ENCODE measurements at places on chromosomes 4 and X.
A peak's percentile ranks its signal among the peaks of the same experiment; 100 is the strongest.

DNA sequence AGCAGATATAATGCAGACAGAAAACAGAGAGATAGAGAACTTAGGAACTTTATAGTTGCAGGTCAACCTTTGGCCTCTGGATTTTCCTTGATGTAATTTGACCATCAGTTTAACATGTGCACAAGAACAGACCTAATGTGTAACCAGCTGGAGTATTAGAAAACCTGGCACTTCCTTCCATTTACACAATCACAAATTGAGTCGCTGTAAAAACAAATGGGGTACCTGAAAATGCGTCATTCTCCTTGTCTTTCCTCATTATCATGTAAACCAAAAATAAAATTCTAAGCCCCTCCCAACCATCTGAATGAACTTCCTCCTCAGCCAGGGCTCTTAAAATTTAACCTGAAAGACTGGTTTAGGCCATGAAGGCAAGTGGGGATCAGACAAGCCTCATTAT lies 358.4 kb upstream of the MAGEB16 start:
- no peaks in the 10 kb centered on the region for H3K27me3 ChIP-seq
- no peak overlapping the region for H3K4me3 ChIP-seq
- H3K4me1 ChIP-seq = no peaks in the 10 kb centered on the region

GRCh38 chr4:26023203-26023972 lies 109.4 kb downstream of the SMIM20 start:
- peaks cover 16% of the 10 kb centered on the region for H3K4me1 ChIP-seq
- H3K27ac ChIP-seq = no peak overlapping the region
- H3K36me3 ChIP-seq = no peaks in the 10 kb centered on the region
- H3K27me3 ChIP-seq = peaks cover 5% of the 10 kb centered on the region

DNA sequence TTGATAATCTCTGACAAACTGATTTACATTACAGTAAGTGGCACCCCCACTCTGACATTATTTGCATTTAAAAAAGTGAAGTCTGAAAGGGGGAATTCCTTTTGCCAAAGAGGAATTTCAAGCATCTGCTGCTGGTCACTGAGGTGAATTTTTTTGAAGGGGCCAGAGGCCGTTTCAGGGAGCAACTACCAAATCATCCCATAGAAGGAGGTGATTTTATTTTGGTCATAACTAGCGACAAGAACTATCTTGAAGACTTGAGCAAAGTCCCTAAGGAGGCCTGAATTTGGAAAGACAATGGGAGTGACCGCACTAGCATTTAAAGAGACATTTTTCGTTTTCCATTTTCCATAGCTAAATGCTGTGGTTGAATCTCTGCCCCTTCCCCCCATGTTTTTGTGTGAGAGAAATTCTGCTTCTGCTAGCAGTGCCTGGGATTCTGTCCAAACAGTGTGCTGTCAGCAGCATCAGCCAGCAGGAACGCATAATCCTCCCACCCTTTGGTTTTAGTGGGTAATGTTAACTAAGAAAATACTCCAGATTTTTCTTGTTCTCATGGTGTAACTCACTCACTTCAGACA lies 110.1 kb upstream of the MED14 start:
- peak overlapping the region; percentile 91 for H3K27ac ChIP-seq
- no peaks in the 10 kb centered on the region for H3K27me3 ChIP-seq
- H3K4me1 ChIP-seq = peaks cover 9% of the 10 kb centered on the region
- no peaks in the 10 kb centered on the region for H3K36me3 ChIP-seq
- peak overlapping the region; percentile 36 for H3K4me3 ChIP-seq
- peak; percentile 95 for DNase-seq

DNA sequence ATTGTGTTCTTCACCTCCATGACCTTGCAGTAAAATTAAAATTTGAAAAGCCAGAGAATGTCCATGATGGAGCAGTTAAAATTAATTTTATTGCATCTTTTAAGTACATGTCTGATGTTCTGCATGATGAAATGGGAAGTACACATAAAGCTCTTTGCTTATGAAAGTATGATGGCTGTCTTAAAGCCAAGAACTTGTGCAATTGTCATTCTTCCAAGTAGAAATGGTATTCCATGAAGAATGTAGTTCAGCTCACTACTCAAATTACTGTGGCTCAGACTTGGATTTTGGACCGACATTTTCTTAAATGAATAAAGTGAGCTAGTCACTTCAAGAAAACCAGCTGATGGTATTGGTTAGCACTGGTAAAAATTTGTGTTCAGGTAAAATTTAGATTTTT lies 161.7 kb upstream of the CXCL13 start:
- no peak overlapping the region for H3K4me3 ChIP-seq
- H3K27ac ChIP-seq = no peak overlapping the region
- H3K36me3 ChIP-seq = no peaks in the 10 kb centered on the region
- no peaks in the 10 kb centered on the region for H3K4me1 ChIP-seq
- DNase-seq = peak; percentile 17
- no peaks in the 10 kb centered on the region for H3K27me3 ChIP-seq

- no peak overlapping the region for H3K27ac ChIP-seq
- no peaks in the 10 kb centered on the region for H3K27me3 ChIP-seq
- no peaks in the 10 kb centered on the region for H3K4me1 ChIP-seq
- no peak overlapping the region for H3K4me3 ChIP-seq
- H3K36me3 ChIP-seq = no peaks in the 10 kb centered on the region
These were observed 21.3 kb downstream of the SHROOM2 start for GRCh38 chrX:9807355-9808182.

GRCh38 chr4:52868133-52868532 lies 6.0 kb downstream of the RASL11B start:
- H3K4me1 ChIP-seq = peaks cover 9% of the 10 kb centered on the region
- peaks cover 15% of the 10 kb centered on the region for H3K36me3 ChIP-seq
- no peak for DNase-seq

GRCh38 chr4:2804973-2805501 lies 12.2 kb downstream of the SH3BP2 start:
- no peak overlapping the region for H3K27ac ChIP-seq
- H3K27me3 ChIP-seq = no peaks in the 10 kb centered on the region
- DNase-seq = no peak
- H3K36me3 ChIP-seq = 0 out of 2 replicates have a peak, but pooled peaks cover 2% of the 10 kb centered on the region
- H3K4me1 ChIP-seq = peaks cover 27% of the 10 kb centered on the region

- H3K36me3 ChIP-seq = peaks cover 11% of the 10 kb centered on the region
- no peaks in the 10 kb centered on the region for H3K27me3 ChIP-seq
- H3K27ac ChIP-seq = no peak overlapping the region
- peaks cover 4% of the 10 kb centered on the region for H3K4me1 ChIP-seq
- no peak overlapping the region for H3K4me3 ChIP-seq
These were observed 47.6 kb upstream of the ADAD1 start for GRCh38 chr4:122331195-122331594.

- H3K27me3 ChIP-seq = no peaks in the 10 kb centered on the region
- H3K27ac ChIP-seq = no peak overlapping the region
- no peak for DNase-seq
- H3K4me3 ChIP-seq = no peak overlapping the region
- no peaks in the 10 kb centered on the region for H3K36me3 ChIP-seq
- peaks cover 6% of the 10 kb centered on the region for H3K4me1 ChIP-seq
These were observed 2.3 kb downstream of the TMEM187 start for GRCh38 chrX:153974726-153975286.

- H3K27ac ChIP-seq = peak overlapping the region; percentile 44
- no peak overlapping the region for H3K4me3 ChIP-seq
- DNase-seq = peak; percentile 50
- H3K4me1 ChIP-seq = peaks cover 2% of the 10 kb centered on the region
- H3K27me3 ChIP-seq = no peaks in the 10 kb centered on the region
- no peaks in the 10 kb centered on the region for H3K36me3 ChIP-seq
These were observed 168.5 kb upstream of the MXRA5 start for GRCh38 chrX:3514996-3515395.

- DNase-seq = no peak
- H3K4me3 ChIP-seq = no peak overlapping the region
- H3K36me3 ChIP-seq = no peaks in the 10 kb centered on the region
- no peak overlapping the region for H3K27ac ChIP-seq
These were observed 100.8 kb downstream of the SHISA3 start for GRCh38 chr4:42498040-42498439.

GRCh38 chr4:36208893-36209473 lies 35.3 kb downstream of the ARAP2 start:
- H3K4me1 ChIP-seq = no peaks in the 10 kb centered on the region
- H3K27ac ChIP-seq = no peak overlapping the region
- no peak for DNase-seq
- no peaks in the 10 kb centered on the region for H3K36me3 ChIP-seq
- no peak overlapping the region for H3K4me3 ChIP-seq
